ENCODE measurements at places on chromosomes 5 and 9.

- DNase-seq = no peak
Measured at GRCh38 chr5:80797428-80798024, 142.7 kb upstream of the DHFR start.

DNA sequence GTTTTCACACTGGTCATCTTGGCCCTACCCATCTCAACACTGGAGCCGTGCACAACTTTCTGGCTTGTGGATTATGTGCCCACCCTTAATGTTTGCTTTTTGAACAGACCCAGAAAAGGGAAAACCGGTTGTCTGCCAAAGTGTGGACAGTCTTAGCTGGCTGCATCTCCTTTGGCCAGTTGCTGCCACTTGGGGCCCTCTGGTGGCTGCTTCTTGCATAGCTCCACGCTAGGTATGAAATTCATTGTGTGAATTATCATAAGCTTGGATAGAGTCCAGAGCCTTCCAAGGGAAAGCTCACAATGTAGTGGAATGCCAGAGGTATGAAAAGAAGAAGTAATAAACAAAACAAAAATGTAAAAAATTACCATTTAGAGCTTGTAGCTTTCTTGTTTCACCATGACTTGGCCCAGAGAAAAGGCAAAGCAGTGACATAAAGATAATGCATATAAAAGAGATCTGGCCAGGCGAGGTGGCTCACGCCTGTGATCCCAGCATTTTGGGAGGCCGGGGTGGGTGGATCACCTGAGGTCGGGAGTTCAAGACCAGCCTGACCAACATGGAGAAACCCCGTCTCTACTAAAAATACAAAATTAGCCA, 12.5 kb upstream of the SLC36A3 start:
- DNase-seq = peak; percentile 45

DNA sequence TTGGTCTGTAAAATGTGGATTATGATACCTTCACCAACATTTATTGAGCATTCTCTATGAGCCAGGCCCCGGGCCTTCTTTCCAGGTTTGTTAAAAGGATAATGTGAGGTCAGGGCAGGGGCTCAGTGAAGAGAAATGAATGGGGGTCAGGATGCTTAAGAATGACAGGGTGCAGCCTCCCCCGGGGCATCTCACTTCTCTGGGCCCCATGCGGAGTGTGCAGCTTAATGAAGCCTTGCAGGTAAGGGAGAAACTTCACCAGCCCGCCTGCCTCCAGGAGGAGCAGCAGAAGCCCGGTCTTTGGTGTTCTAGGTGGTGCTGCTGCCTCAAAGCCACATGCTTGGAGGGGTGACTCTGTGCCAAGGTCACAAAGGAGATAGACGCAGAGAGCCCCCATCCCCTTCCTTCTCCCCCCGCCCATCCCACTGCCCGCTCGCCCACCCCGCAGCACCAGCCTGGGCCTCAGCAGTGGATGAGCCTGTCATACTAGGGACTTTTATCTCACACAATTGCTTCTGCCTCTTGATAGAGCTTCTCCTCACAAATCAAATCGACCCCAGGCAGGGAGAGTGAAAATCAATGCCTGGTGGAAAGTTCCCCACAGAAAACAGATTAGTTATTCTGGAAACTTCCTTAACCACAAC, 244.8 kb downstream of the PBX3 start:
- DNase-seq = no peak

DNA sequence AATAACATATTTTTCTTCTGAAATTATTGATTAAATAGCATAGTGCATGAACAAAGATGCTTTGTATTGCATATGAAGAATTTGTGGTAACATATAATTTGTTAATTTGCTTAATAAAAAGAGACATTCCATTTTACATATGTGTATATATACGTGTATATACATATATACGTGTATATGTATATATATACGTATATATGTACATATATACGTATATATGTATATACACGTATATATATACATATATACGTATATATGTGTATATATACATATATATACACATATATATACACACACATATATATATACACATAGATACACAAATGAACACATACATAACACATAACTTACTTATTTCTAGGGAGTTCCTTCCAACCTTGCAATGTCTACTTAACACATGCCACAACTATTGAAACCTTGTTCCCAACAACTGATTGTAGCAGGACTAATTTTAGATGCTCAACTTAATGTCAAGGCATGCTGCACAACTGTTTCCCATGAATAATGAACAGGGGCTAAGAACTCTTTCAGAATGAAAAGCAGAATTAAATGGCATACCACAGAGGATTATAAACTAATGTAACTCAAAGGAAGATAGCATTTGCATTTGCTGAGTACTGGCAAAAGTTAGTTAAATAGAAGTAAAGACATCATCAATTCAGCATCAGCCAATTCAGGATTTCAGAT, 17.4 kb downstream of the KIF24 start:
- no peak for DNase-seq

DNA sequence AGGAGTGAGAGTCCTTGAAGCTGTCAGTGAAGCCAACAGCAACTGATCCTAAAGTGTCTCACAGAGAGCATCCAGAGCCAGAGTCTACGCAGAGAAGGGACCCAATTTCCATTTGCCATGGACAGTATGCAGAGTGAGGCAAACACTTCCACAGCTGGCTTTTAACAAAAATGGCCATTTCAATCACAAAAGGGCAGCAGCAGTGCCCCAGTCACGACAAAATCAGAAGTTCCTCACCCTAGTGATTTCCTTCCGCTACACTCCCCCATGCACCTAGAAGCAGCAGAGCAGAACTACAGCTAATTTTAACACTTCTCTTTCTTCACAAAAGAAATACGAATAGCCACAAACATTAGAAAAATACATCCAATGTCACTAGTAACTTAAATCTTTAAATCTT, 27.9 kb downstream of the FBXW11 start:
- DNase-seq = no peak

DNA sequence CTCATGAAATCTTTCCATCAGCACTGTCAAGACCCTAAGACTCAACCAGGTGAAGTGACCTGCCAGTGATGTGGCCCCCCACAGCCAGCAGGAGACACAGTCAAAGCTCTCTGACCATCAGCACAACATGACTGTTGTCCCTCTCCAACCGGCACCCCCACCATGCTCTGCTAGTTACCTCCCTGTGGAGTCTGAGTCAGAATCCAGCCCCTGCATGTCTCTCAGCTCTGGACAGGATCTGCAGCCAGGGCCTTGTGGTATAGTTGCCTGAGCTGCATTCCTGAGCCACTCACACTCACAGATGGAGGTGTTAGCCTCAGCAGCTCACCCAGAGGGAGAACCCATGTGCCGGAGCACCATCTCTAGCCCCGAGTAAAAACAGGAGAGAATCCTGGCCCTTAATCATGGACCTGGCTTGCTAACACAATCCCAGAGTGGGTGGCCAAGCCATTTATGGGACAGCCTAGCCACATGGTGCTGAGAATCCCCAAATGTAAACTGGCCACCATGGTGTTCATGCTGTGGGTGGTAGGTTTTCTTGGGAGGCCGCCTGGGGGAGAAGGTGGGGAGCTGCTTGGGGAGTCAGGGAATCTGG, 237.8 kb downstream of the PAPPA start:
- no peak for DNase-seq

GRCh38 chr5:150227606-150228273, 37.9 kb downstream of the SLC6A7 start:
- DNase-seq = no peak

DNA sequence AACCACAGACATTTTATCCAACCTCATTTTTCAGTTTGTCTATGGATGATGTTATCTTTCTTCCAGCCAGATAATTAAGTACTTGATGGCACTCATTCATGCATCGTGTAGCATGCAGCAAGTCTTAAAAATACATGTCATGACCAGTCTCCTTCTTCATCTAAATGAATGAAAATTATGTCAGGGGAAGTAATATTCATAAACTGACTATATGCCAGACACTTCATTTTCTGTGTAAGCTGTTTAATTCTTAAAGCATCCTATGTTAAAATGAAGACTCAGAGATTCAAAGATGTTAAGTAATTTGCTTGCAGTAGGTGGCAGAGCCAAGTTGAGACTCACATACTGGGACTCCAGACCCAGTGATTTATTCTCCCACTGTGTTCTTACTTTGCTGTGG, 181.7 kb upstream of the CD180 start:
- DNase-seq = no peak

GRCh38 chr9:99811172-99811571, 10.5 kb upstream of the NR4A3 start:
- no peak for DNase-seq

- no peak for DNase-seq
Measured at GRCh38 chr5:179963375-179963774, 55.7 kb upstream of the TBC1D9B start.

- DNase-seq = no peak
Measured at GRCh38 chr5:81140441-81140840, 92.7 kb upstream of the CKMT2 start.

GRCh38 chr5:143434261-143435209, 31.0 kb upstream of the NR3C1 start:
- DNase-seq = peak; percentile 58

DNA sequence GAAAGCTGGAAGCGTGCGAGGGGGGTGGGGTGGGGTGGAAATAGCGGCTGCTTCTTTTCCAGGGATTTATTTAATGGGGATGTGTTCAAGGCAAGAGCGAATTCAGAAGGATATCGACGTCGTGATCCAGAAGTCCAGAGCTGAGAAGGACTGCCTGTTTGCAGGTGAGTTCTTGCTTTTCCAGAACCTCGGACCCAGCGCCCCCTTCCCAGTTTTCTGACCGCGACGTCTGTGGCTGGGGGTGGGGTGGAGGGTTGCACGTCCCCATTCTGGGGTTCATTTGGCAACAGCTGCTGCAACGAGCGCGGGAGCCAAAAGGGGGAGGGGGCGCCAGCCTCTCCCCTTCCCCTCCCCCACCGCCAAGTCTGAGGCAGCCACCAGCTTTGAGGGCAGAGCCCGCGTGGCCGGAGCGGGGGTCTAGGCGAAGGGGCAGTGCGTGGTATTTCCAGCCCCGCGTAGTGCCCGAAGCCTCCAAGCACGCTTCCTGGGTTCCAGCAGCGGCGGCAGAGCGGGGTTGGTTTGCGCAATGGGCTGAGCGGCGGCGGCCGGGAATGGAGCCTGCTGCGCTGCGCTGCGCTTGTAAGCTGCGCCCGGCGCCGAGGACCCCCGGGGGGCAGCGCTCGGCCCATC, 701 bp downstream of the PARP8 start:
- no peak for DNase-seq

DNA sequence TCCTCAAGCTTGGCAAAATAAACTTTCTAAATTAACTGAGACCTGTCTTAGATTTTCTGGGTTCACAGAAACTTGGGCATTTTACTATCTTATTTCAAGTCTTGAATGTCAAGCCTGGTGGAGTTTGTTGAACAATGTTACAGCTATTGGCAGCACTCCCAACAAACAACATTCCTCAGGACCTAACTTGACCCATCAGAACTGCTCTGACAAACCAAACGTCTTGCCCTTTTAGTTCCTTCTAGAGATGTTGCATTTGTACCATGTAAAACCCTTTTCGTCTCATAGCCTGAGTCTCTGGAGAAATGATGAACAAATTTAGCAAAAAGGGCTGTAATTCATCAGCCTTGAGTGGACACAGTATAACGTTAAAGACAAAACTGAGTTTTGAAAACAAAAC, 51.1 kb downstream of the GNA14 start:
- DNase-seq = no peak

DNA sequence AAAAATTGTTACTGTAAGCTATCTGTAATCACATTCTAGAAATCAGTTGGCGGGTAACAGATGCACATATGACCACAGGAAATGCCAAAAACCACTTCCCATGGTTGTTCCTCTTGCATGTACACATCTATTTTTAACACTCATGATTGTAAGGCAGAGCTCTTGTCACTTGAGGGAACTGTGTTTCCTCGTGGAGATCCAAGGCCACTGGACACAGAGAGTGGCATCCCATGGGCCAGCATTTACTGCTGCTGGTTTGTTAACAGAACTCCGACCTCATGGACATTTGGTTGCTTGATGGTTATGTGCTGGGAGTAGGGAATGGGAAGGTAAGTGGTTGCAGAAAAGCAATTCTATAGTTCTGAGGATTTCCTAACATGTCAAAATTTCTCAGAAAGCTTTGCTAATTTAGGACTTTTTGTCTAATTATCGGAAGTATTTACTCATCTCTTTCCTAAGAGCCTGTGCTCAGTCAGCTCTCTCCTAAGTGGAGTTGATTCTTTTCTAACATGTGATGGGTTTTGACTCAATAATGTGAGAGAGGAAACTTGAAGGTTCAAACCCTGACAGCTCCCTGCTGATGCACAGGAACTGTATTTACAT, 202.0 kb upstream of the NR3C1 start:
- peak; percentile 22 for DNase-seq

- no peak for DNase-seq
Measured at GRCh38 chr5:67147760-67148159, 48.8 kb downstream of the CD180 start.

- DNase-seq = no peak
Measured at GRCh38 chr9:130911254-130912049, 14.8 kb upstream of the QRFP start.

DNA sequence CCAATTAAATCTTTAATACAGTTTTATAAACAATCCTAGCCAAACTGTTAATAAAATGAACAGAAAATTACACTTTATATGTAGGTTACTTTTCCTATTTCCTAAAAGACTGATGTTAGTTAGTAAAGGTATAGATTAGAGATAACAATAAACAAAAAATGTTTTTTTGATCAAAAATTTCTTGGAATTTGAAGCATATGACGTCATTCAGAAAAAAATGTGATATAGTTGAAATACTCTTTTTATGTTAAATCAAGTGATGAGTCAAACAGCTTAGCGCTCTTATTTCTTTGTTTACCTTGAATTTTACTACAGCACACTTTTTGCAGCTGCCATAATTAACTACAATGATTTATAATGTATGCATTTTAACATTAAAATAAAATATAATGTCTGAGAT, 195.8 kb downstream of the SLC12A2 start:
- DNase-seq = no peak

DNA sequence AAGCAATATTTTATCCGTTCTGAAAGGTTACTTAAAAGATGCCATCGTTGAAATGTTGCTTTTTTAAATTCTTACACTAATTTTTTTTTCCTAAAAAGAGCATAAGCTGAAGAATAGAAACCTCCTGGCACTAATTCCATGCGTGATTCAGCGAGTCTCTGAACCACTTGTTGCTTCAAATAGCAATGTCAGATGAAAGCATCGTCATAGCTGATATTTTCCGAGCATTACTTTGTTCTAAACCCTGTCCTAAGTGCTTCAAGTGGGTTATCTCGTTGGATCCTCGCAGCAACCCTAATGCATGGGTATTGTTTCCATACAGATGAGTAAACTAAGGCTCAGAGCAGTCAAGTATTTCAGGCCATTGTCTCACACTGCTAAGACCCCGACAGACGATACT, 79.7 kb downstream of the CDH6 start:
- DNase-seq = no peak

GRCh38 chr5:151005950-151006576, 14.3 kb upstream of the GPX3 start:
- DNase-seq = no peak

- DNase-seq = no peak
Measured at GRCh38 chr5:167050568-167051401, 1240.7 kb upstream of the WWC1 start.

GRCh38 chr5:111134087-111134486, 41.9 kb downstream of the WDR36 start:
- no peak for DNase-seq

GRCh38 chr9:93488244-93488643, 34.9 kb upstream of the FAM120AOS start:
- no peak for DNase-seq

GRCh38 chr5:146209714-146210113, 6.3 kb downstream of the RBM27 start:
- no peak for DNase-seq

GRCh38 chr5:172160506-172160905, 27.5 kb downstream of the STK10 start:
- DNase-seq = no peak

All from CD4-positive, alpha-beta T cell treated with Interleukin-15 for 4 hours (primary cell).